Upper lobe of right lung (tissue), 1 donor: ENCODE measurements at places on chromosomes 3 and 15.

GRCh38 chr3:49732597-49732996 lies 8.8 kb upstream of the GMPPB start:
- no peak for DNase-seq

DNA sequence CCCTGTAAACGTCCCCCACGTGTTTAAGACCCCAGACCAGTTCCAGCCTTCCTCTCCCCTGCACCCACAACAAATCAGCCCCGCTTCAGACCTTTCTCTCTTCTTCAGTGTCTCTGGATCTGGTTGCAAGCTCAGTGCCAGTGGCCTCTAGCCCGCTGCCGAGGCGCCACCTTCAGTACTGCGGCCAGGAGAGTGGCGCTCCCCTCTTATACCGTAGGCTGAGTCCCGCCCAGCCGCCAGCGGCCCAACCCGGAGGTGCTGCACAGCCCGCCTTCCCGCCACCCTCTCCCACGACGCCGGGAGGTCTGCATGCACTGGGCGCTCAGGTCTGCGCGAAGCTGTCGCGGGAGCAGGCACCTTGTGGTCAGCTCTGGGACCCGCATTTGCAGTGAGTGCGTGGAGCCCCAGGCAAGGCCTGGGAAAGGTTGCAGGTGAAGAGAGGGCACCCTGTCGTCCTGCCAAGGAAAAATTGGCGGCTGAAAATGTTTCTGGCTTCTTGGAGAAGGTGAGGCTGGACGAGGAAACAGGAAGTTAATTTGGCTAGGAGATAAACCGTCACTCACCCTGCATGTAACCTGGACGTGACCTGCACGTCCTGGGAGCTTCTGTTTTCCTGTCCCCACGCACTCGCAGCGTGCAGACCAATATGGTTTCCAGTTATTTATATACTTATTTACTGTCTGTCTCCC lies at the start of gene C2CD4B:
Gene C2CD4B, minus strand, starts transcription at position 182 of the 689 bp plus-strand sequence. CDS start 301 bp downstream, outside the sequence.
- peak; percentile 78 for DNase-seq

GRCh38 chr3:195809291-195809785 lies 2.4 kb downstream of the MUC4 start:
- DNase-seq: no peak

DNA sequence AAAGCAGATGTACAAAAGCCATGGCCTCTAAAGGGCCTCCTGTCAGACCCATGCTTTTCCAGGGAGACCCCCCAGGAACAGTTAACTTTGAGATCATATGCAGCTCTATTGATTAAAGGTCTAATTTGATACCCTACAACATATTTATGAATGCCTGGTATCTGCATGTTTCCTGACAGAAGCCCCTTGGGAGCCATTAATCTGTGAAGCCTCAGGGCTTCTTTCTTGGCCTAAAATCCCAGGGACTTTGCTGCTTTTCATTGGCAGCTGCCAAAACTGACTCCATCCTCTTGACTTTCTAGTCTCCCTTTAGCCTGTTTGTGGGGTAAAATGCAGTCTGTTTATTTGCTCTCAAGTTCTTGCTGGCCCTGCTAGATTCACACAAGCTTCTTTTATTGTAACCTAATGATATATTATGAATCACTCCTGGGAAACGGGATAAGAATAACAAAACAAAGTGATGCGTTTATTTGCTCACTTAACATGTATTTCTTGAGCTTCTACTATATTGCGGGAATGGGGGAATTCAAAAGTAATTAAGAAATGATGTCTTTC lies 257.0 kb downstream of the LSAMP start:
- DNase-seq: no peak

- DNase-seq: no peak
Observed at GRCh38 chr3:188830893-188831292, 340.9 kb upstream of the TPRG1 start.

GRCh38 chr3:172288651-172289050 lies 159.6 kb downstream of the GHSR start:
- DNase-seq: no peak

DNA sequence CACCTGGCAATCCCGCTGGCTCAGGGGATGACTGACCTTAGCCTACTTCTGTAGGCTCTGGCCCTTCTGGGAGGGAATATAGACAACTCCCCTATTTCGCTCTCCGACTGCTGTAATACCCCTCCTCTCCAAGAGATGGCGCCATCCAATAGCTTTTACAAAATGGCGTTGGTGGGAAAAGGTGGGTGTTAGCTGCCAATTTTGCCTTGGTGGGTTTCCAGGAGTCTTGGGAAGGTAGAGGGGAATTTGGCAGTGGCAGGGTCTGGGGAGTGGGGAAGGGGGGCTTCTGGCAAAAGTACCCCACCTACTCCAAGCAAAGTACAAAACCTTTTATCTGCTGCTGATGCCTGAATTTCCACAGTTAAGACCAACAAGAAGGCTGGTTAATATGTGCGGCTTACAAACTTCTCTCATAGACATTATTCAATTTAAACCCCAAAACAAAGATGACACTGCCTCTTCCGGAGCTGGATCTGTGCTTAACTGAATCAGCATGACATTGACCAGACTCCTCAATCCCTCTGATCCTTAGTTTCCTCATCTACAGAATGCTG lies 62.1 kb downstream of the RASGRF1 start:
- no peak for DNase-seq

- DNase-seq: peak; percentile 71
Observed at GRCh38 chr3:157865352-157866000, 240.7 kb downstream of the SHOX2 start.

DNA sequence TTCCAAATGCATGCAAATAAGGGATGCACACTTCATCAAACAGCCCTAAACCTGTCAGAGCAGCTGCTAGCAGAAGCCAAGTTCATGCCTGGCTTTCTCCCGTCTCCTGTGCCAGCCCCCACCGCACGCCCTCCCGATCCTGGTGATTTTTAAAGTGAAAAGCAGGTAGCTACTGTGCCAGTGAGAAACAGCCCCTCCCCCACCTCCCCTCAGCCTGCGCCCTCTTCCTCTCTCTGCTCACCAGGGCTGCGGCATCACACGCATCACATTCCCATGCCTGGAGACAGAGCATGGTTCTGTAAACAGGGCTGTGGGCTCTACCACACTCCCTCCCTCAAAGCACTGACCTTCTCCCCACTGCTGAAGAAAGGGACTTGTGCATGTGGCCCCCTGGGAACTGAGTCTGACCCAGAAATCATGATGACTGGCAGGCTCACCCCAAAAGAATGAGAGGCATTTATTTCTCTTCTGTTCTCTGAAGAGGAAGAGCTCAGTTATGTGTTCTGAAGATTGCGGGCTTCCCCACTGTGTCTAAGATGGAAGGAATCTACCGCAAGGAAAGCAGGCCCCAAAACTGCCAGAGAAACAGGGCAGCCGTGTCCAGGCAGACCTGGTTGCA lies 14.5 kb upstream of the SLC6A1 start:
- no peak for DNase-seq
